ENCODE measurements at places on chromosomes 3 and 15.

GRCh38 chr3:153963012-153963411 is 158.2 kb upstream of the ARHGEF26 start:
- DNase-seq = no peak

DNA sequence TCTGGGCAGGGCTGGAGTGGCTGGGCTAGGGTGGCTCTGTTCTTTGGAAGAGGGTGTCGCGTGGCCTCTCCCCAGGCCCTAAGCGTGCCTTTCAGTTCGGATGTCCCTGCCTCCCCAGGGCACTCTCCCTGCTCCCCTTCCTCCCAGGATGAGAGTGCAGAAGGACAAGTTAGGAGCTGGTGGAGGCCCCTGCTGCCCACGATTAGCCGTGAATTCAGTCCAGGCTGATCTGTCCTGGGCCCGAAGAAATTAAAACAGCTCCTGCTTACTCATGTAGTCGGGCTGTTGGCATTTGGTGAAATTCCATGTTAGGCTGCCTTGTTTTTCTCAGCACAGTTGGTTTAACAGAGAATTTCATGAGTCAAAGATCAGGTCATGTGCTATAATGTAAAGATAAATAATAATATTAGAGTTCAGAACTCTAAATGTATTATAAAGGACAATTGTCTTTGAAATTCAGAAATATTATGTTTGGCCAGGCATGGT is 24.5 kb downstream of the NIPA1 start:
- DNase-seq = no peak

GRCh38 chr3:46948830-46949671 is 27.5 kb downstream of the CCDC12 start:
- DNase-seq = no peak

DNA sequence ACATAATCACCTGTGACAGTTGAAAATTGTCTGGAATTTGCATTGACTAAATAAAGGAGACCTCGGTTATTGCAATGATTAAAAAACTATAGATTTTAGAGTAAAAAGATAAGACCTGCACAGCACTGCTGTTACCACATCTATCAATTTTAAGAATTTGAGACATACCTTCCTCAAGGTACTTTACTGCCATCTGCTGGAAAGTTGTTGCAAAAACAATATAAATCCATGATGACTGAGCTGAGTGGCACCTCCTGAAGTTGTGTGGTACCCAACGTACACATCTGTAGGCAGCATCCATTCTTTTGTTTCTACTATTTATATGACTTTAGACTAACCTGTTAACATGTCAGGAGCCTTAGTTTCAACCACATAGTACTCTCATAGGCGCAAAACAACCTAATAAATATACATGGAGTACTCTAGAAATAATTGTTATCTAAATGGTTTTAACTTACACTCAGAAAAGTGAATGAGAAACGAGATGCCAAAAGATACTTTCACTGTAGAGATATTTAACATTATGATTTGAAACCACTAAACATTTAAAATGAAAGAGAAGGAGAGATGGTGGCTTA is 106.7 kb downstream of the GHSR start:
- no peak for DNase-seq

- no peak for DNase-seq
Observed at GRCh38 chr15:95162967-95163531, 931.7 kb downstream of the MCTP2 start.

GRCh38 chr3:190448256-190448655 is 1.4 kb downstream of the TMEM207 start:
- no peak for DNase-seq

GRCh38 chr3:69494185-69494584 is 108.3 kb upstream of the FRMD4B start:
- DNase-seq = no peak

DNA sequence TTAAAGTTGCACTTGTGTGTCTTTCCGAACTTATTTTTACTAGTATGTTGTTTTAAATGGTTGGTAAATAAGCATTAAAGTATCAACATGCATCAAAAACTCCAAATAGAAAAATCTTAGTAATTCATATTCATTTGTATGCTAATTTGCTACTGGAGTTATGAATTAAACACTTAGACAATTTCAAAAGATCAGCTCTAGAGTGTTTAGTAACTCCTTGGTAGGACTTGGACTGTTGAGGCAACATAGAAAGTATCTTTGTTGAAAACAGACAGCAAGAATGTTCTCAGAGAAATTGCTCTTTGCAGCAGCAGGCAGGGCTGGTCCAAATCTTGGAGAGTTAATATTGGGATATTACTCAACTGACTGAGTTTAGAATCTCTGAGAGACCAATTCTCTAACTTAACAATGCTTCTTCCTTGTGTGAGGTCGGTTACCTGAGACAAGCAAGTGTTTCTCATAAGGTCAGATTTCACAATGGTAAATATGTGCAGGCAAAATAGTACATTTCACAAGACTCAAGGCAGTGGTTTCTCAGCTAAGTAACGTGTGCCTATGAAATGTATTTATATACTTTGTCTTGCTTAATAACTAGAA is 147.8 kb upstream of the IL12A start:
- DNase-seq = no peak

DNA sequence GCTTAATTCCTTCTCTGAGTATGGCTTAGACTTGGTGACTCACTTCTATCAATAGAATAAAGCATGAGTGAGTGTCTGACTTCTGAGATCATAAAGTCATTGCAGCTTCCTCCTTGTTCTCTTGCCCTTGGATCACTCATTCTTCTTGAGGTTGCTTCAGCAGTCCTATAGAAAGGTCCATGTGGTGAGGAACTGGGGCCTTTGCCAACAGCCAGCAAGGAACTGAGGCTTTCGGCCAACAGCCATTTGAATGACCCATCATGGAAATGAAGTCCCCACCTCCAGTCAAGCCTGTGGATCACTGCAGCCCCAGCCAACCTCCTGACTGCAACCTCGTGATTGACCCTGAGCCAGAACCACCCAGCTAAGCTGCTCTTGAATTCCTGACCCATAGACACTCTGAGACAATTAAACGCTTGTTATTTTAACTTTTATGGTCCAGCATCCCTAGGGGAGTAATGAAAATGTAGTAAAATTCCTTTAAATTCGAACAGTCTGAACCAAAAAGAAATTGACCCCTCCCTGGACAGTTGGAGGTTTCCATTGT is 84.5 kb downstream of the WDR76 start:
- DNase-seq = no peak

DNA sequence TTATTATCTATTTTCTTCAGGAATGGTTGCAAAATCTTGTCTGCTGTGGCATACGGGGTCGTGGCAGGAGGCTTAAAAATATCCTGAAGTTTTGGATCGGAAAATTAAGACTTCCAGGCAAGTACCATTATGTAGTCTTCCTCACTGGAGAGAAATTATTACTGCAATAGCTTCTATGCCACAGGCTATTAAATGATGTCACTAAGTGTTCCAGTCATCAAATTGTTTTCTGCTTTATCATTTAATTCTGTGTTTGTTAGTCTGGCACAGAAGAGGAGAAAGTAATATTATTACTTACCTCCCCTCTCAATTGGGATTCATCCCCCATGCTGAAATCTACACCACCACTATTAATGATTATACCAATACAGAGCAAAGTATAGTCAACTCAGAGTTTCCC is 378.2 kb upstream of the ALCAM start:
- no peak for DNase-seq

- no peak for DNase-seq
Observed at GRCh38 chr3:31695280-31696008, 162.7 kb downstream of the STT3B start.

GRCh38 chr3:18868911-18869689 is 279.2 kb upstream of the KCNH8 start:
- DNase-seq = no peak

GRCh38 chr3:127197300-127198189 is 4.6 kb downstream of the PRR23E start:
- DNase-seq = no peak

- DNase-seq = no peak
Observed at GRCh38 chr3:169822540-169822939, 9.8 kb upstream of the LRRC34 start.

DNA sequence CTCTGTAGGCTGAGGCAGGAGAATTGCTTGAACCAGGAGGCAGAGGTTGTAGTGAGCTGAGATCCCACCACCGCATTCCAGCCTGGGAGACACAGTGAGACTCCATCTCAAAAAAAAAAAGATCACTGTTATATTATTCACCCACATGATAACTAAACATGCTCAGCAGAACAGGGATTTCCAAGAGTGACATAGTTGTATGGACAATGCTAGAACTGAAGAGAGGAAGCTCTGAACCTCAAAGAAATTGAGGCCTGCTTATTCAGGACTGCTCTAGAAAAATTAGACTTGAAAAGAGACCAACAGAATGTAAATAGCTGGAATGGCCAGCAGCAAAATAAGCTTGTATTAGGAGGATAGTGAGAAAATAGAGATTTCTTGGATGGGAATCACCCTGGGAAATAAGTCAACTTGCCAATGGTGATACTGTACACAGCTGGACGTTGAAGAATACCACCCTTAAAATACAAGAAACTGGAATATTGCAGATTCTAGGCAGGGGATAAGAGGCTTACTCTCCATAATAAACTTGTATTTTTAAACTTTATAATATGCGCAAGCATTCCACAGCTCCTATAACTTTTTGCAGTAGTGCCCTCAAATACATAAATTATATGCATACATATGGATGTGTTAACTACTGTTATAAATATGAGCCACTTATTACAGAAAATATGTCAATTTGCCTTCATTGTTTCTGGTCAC is 28.2 kb downstream of the PIK3CB start:
- no peak for DNase-seq

GRCh38 chr3:176785171-176785570 is 412.1 kb downstream of the TBL1XR1 start:
- no peak for DNase-seq

DNA sequence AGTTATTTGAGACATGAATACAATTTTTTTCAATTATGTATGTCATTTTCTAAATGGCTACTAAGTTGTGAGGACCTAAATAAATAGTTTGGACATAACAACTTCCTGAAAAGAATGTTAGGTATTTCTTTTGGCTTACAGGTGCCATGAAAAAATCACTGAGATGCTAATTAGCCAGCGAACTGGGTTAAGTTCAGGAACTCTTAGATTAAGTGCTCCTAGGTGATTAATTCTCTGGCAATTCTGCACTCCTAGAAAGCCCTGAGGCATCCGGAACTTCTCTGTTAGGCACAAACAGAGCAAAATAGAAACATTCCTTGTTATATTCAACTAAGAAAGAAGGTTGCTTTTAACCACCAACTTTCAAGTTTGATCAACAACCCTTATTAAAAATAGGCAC is 192.3 kb downstream of the STAG1 start:
- no peak for DNase-seq

DNA sequence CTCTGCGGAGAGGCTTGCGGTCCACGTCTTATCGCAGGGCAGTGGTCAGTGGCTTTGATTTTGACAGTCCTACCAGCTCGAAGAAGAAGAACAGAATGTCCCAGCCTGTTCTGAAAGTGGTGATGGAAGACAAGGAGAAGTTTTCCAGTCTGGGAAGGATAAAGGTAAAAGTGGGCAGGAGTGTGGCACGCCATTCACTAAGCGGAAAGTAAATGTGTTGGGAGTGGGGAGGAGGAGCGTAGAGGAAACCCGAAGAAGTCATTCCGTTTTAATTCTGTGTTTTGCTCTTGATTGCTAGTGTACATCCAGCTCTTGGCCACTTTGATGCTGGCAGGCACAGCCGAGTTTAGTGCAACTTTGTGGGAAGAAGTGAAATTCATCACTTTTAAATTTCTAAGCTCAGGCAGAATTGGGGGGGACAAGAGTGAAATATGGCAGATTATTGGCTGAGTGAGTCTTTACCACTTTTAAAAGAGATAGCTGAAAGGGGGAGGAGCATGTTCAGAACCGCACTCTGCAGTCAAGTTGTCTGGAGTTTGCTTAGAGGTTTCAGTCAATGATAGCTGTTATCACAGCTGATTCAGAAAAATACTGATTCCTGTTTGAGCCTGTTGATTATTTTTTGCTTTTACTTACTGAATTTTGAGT is 1.8 kb downstream of the ARHGEF26 start:
- DNase-seq = no peak

- no peak for DNase-seq
Observed at GRCh38 chr15:52348056-52348745, 52.6 kb upstream of the MYO5C start.

GRCh38 chr15:77773903-77774302 is 141.2 kb upstream of the LINGO1 start:
- no peak for DNase-seq

DNA sequence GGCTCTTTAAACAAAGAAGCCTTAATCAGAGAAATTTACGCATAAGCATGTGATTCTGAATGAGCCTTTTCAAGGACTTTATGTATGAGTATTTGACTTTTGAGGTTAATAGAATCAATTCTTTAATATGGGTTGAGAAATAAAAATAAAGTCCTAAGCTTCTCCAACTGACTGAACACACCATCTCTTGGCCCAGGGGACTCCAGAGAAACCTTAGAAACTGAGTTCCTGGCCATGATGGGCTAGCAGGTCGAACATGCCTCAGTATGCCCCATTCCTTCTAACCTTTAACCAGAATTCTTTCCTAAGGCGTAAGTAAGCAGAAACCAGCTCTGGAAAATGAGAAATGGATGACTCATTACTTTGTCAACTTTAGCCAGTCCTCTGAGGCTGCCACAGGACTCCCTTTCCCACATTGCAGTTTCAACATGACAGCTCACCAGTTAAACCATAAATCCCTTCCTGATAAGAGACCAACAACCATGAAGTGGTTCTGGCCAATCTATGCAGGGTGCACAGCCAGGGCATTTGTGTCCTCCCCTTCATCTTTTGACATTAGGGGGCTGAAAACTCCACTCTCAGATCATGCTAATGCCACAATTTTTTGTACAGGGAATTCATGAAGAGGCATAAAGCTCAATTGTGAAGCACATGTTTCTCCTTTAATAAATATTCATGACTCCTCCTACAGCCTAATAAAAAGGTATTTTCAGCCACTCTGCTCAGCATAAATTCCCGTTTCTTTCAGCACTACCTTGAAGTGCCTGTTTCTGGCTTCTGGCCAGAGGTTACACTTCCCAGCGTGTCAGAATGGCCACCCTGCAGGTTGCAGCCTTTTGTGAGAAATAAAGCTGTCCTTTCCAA is 33.3 kb downstream of the TM4SF18 start:
- DNase-seq = no peak

DNA sequence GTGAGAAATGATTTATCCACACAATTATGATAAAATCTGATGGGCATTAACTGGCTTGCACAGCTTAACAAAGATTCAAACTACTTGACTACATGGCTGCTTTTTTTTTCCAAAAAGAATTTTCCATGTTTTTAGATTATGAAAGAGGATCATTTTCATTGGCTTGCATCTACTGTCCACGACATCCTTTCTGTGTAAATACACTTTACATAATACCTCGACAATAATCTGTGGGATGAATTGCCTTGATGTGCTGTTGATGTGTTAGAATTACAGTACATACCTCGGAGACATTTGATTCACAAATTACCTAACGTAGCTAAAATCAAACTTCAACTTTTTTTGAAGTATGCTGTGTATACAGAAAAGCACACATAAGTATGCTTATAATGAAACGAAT is 104.4 kb downstream of the PPP2R3A start:
- no peak for DNase-seq
